ENCODE measurements at places on chromosomes 4 and X. TPM values are rescaled to one million over a fixed set of nuclear protein-coding genes. Genes with fewer than 3 reads are reported as not detected.

The ZAR1 gene
- total RNA-seq = not detected

The ABCB7 gene
- 30.0 TPM for total RNA-seq

The MAGEA10 gene
- not detected for total RNA-seq

The ZNF711 gene
- total RNA-seq = 0.36 TPM

The NXF2B gene
- total RNA-seq = not detected

All from naive thymus-derived CD4-positive, alpha-beta T cell (primary cell).